Lower lobe of right lung (tissue), 2 donors: ENCODE measurements at places on chromosomes 3 and 15. TPM values are rescaled to one million over a fixed set of nuclear protein-coding genes. Genes with fewer than 3 reads are reported as not detected.

EPHB1 gene
- 3.0 TPM for total RNA-seq

MCCC1 gene
- 49.9 TPM for total RNA-seq

BSN gene
- total RNA-seq: 0.35 TPM

EFCAB12 gene
- total RNA-seq: 4.8 TPM

MOBP gene
- total RNA-seq: 0.18 TPM

ACTRT3 gene
- 0.92 TPM for total RNA-seq

CCR8 gene
- total RNA-seq: not detected

CD200 gene
- 4.4 TPM for total RNA-seq

DNA sequence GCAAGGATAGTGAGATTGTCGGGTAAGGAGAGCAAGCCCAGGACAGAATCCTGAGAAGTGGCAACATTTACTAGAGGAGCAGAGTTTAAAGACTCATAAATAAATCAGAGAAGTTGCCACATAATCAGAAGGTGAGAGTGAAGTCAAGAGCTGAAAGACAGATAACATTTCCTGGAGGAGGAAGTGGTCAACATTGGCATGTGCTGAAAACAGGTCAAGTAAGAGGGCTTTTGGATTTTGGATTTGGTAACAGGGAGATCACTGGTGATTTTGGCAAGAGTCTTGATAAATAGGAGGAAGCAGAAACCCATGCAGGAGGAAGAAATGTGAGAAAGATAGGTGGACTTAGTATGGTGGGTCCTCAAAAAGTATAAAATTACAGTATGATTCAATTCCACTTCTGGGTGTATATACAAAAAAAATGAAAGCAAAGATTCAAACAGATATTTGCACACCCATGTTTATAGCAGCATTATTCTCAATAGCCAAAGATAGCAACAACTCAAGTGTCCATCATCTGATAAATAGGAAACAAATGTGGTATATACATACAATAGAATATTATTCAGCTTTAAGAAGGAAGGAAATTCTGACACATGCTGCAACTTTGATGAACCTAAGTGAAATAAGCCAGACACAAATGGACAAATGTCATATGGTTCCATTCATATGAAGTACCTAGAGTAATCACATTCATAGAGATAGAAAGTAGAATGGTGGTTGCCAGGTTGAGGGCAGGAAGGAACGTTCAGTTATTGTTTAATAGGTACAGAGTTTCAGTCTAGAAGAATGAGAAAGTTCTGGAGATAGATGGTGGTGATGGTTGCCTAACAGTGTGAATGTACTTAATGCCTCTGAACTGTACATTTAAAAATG lies 27.3 kb upstream of the MBNL1 start:
- DNase-seq: no peak

DNA sequence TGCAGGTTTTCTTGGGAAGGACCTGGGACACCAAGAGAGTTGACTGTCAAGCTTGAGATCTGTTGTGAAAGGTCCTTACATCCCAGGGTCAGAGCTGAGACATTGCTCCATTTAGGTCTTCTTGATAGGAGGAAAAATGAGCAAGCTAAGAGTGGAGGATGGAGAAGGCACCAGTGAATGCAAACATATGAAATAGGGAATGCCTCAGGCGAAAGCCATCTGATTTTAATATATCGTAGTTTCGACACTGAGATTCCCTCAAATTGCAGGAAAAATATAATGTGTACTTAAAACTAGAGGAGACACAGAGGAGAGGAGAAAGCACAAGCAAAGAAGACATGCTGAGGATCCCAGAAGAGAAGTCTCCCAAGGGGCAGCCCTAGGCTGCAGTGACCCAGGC lies 85.5 kb downstream of the TM4SF4 start:
- no peak for DNase-seq

DNA sequence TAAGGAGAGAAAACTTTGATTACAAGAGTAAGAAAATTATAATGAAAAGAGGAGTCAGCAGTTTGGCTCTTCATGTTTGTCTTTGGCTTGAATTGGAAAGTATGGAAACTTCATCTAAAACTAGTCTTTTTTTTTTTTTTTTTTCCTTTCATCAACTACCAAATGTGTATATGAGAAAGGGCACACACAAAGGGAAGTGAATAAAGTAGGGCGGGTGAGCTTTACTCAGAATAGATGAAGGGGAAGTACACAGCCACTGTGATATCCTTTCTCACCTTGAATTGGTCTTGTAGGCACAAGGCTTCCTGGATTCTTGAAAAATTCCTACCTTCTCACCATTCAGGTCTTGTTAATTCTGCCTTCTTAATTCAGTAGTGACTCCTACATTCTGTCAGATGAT lies 652.3 kb upstream of the KCNMB2 start:
- DNase-seq: no peak

GRCh38 chr3:124300416-124300815 lies 308.5 kb upstream of the ROPN1 start:
- no peak for DNase-seq

DNA sequence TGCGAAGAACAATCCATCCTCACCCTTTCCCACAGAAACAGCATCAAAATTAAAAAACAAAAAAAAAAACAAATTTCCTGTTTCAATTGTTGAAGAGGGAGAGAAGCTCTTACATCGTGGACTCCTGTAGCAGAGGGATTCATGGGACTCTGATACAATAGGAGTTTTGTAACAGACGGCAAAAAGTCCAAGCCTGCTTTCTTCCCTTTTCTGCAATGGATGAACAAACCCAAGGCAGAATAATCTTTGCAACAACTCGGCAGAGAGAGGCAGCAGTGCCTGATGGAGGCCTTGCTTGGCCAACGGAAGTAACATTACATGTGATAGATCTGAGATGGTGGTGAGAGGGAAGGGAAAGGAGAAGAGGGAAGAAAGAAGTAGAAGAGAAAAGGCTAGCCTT lies 26.9 kb downstream of the CCR4 start:
- DNase-seq: no peak

DNA sequence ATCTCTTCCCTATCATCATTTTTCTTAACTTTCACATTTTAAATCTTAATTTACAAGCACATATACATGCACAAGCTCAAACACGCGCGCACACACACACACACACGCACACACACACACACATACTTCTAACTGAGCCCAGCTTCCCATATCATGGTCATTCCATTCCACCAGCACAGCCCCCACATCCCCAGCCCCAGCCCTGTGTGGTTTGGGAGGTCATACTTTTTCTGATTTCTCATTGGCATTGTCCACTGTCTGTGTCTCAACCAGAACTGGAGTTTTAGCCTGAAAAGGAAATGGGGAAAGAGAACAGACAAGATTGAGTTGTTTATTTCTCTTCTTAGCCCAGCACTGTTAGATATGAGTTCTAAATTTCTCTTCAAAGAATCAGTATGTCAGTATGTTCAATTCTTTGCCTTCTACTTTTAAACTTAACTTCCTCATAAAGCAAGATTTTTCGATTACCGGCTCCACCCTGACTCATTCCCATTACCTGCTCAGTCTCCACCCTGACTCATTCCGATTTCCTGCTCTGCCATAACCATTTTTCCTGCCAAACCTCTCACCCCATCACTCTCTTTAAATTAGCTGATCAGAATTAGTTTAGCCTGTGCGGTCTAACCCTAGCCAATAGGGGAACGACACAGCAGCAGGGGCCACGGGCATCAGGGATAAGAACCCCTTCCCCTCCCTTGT lies 6.4 kb downstream of the IQCF1 start:
- no peak for DNase-seq

DNA sequence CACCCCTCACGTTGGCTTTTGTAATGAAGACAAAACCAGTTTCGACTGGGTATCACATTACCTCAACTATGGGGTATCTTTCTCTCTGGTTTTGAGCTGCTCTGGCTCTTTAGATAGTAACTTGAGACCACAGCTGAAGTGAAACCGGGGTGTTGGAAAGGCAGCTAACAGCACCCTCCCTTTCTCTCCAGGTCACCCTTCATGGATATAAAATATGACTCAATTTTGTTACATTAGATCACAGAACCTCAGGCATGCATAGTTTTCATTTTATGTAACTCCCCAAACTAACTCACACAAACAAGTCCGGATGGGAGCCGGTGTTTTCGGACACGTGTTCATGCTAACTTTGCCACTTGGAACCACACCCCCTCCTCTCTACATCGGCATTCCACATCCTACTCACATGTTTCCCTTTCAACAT lies 90.7 kb downstream of the NR2F2 start:
- no peak for DNase-seq

DNA sequence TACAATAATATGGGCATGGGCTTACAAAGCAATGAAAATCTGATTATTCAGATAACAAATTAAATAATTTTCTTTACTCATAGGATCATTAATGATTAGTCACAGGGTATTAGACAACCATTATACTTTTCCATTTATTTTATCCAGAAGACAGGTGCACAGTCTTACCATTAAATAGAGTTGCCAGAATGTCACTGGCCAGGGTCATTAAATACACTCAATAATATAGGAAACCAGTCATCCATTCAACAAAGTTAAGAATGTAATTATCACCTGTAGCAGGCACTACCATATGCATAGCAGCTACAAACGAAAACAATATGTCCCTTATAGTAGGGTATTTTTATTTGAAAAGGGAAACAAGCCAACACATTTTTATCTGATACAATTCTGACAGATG lies 16.1 kb downstream of the ROBO1 start:
- no peak for DNase-seq

DNA sequence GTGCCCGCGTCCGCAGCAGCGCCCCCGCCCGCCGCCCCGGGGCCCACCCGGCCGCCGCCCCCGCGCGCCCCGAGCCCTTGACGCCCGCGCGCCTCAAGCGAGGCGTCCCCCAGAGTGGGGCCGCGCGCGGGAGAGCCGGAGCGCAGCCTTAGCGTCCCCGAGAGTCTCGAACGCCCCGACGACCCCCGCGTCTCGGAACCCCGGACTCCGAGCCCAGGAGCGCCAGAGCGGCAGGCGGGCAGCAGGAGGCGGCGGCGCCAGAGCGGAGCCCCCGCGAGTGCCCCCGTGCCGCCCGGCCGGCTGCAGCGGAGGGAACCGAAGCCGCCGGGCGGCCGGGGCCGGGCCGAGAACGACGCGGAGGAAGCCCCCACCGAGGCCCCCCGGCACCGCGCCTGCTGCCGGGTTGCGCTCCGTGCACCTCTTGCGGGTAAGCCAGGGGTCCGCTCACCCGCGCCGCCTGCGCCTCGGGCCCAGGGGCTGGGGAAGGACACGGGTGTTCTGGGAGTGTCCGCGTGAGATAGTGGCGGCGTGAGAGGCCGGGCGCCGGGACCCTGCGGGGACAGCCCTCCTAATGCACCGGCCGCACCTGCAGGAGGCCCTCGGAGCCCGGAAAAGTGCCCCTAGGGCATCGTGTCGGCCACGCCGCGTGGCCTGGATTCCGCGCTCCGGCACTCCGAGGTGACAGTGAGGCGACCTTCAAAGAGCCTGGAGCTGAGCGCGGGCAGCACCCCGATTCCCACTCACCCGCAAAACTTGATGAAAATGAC lies 52.0 kb upstream of the ULK4 start:
- DNase-seq: peak; percentile 69

DNA sequence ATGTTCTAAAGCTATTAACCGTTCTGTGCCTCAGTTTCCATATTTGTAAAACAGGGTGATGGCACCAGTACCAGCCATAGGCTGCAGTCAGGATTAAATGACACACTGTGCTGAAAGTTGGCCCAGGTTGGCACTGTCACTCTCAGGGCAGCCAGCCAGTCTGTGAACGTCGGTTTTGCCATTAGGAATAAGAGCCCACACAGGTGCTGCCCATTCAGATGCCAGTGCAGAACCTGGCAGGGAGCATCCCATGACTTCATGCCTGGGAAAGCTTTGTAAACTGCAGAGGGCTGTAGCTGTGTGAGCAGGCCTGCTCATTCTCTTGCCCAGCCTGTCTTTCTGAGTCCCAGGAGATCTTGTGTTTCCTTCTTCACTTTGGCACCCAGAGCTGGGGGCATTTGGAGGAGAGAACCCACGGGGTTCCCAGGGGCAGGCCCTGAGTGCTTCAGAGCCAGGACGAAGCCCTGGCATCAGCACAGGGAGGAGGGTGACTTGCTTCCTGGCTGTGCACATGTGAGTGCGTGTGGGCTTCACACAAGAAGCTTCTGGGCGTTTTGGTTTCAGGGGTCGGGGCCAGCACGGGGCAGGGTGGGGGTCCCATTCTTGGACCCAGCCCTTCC lies 46.9 kb downstream of the ZNF710 start:
- DNase-seq: no peak

DNA sequence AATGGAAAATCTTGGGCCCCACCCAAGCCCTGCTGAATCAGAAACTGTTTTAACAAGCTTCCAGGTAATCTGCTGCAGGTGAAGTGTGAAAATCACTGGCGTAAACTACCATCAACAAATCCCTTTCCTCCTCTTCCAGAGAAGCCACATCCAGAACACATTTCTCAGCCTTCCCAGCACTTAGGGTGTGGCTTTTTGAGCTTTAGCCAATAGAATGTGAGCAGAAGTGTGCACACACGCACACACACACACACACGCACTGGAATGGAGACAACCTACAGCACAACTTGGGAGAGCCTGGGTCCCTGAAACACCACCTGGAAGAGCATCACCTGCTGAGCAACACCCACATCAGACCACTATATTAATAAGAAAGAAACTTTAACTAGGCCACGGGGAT lies 98.6 kb downstream of the OSBPL10 start:
- DNase-seq: no peak

DNA sequence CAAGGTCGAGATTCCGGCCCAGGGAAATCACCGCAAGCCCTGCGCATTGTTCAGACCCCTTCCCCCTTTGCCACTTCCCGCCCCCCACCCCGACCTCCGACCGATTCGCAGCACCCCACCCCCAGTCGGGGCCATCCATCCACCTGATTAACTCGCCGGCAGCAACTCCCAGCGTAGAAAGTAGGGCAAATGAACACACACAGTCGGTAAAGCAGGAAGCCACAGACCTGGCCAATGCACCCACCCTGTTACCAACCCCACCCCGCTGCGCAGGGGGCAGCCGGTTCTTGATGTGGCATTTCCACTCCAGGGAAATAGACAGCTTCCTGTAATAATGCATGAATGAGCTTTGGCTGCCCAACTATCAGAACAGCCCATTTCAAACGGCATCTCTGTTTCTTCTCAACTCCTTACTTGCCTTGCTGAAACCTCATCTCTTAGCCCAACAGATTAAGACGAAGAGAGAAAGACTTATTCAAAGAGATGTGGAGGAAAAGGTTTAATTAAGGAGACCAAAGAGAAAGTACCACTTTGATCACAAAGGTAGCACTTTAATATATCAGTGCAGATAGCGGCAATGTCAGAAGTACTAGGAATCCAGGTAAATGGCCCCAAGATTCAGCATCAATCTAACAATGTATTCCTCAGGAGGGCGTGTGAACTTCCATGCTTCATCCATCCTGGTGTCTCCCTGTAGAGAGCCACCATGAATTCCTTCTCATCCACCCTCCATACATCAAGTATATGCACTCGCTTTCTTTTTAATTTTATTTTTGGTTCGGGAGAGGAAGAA lies 1.9 kb downstream of the TNIK start:
- no peak for DNase-seq

- no peak for DNase-seq
These were observed 38.9 kb downstream of the IL17RD start for GRCh38 chr3:57126244-57126643.

- peak; percentile 77 for DNase-seq
These were observed 10.0 kb upstream of the MBNL1 start for GRCh38 chr3:152258448-152259393.

GRCh38 chr3:188067932-188068331 lies 86.0 kb upstream of the LPP start:
- DNase-seq: no peak
